ENCODE measurements at places on chromosomes 6 and 20.

- no peak for DNase-seq
These were observed 51.5 kb downstream of the AIG1 start for GRCh38 chr6:143112084-143112768.

- DNase-seq, result no peak
These were observed 32.0 kb upstream of the CD93 start for GRCh38 chr20:23118144-23118543.

GRCh38 chr20:44780226-44780625 is 30.1 kb downstream of the RIMS4 start:
- peak; percentile 67 for DNase-seq

GRCh38 chr6:131631625-131632289 is 3.7 kb upstream of the MED23 start:
- no peak for DNase-seq

DNA sequence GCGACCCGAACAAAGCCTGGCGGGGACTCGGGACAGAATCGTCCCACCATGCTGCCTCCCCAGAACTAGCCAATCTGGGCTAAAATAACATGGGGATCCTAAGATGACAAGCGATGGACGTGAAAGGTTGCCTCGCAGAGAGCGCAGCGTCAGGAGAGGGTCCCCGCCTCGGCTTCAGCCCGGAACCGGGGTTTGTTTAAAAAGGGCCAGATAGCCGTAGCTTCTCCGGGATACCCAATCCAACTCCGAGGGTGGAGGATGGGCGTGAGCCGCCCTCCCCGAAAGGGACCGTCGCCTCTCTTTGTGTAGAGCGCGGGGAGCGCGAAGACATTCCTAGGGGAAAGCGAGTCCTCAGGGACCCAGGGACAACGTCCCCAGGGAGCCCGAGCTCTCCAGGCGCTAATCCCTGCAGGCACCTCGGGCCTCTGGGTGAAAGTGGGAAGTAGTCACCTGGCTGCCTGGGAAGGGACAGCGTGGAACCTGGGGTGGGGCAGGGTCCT is 643 bp downstream of the CD24 start:
- no peak for DNase-seq

DNA sequence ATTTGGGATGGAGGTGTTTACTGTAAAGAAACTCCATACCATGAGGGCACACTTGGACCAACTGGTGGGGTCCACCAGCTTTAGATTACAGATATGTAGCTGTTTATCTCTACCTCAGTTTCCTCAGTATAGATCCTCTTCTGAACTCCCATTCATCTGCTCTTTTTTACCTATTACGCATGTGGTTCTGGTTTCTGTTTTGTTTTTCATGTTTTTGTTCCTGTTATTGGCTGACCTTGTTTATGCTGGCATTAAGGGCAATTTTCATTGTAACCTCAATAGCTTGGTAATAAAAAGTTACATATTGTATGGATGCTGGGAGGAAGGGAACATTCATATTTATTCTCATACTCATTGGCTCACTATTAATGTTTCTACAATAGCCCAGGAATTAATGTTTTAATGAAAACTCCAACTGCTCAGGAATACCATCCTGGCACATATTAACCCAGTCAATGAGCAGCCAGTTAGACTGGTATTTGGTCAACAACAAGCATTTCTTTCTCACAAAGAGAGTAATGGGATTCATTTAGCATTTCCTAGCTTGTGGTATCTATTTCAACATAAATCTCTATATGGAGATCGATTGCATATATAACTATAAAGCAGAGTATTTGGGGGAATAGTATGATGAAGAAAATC is 83.8 kb upstream of the FAM184A start:
- DNase-seq, result no peak

GRCh38 chr6:90714319-90714718 is 127.4 kb upstream of the MAP3K7 start:
- DNase-seq, result no peak

- peak; percentile 91 for DNase-seq
These were observed 406.7 kb downstream of the CD83 start for GRCh38 chr6:14524319-14524718.

DNA sequence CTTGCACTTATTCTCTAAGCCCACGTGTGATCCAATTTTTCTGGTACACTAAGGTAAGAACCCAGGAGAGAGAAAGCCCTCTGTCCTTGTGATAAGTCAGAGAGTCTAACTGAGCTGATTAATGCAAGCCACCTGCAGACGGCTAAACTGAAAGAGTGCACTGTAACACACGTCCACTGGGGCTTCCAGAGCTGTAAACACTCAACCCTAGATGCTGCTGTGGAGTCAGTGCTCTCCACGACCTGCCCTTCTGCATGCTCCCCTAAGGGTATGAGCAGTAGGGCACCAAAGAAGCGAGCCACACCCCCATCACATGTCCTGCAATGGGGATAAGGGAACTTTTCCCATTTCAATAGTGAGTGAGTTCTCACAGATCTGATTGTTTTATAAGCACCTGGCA is 55.7 kb downstream of the TXLNB start:
- no peak for DNase-seq

DNA sequence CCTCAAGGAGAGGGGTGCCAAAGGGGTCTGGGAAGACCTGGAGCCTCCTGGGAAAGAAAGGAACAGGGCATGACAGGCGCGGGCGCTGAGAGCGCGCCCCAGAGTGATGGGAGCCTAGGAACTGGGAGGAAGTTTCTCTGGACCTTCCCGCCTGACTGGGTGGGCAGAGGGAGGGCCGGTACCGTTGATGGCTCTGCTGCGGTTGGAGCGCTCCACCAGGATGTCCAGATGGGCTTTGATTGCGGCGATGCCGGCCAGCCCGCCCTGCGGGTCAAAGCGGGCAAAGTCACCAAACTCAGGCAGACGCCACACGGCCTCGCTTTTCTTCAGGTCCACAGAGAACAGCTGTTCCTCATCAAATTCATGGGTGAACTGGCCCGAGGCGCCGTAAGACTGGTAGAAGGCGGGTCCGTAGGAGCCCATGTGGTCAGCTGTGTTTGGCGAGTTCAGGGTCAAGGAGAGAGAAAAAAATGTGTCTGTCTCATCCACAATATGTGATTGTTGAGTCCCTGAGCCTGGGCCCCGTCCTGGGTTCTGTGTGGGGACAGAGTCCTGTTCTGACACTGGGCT is 1.5 kb downstream of the HLA-DOA start:
- DNase-seq, result no peak

DNA sequence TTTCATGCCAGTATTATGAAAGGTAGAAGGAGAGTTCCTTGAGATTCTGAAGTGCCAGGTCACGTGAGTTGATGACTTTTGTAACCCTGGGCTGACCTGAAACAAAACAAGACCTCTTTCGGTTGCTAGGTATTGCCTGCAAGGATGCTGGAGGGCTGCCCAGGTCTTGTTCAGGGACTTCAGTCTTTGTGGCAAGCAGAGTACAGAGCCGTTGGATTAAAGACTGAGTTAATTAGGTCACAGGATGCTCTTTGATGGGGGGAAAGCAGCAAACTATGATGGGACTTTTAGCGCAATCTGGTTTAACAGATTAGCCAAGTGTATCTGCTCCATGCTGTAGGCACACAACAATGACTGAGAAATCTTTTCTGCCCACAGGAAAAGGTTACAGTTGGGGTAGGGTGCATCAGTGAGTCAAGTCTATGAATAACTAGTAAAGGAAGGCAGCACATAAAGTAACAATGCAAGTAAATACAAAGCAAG is 12.8 kb upstream of the ELOVL5 start:
- DNase-seq, result peak; percentile 22

DNA sequence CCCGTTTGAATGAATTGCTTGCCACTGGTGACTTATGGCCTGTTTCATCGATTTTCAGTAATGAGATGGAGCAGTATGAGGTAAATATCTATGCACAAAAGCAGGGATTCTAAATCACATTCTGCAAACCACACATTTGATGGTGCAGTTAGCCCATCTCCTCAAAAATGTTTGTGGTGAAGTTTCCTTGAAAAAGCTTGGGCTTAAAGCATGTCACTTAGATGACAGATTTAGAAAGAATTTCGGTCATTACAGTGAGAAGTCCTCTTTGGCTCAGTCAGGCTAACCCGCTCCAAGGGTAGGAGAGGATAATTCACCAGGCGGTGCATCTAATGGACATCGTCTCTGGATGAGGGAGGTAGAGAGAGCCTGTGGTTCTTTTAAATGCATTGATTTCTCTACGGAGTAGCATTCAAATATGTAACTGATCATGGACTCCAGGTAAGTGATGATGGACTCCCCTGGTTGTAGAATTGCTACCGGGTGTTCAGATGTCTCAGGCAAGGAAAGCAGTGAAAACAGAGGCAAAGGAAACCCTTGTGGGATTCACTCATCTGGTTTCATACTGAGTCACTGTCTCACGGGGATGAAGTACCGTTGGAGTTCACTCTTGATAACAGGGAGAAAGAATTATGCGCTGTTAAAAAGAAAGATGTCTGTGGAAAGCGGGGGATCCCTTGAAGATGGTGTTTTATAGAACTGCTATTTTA is 65.3 kb downstream of the AIG1 start:
- DNase-seq, result peak; percentile 60

- no peak for DNase-seq
These were observed 246.8 kb downstream of the QKI start for GRCh38 chr6:163661272-163661671.

DNA sequence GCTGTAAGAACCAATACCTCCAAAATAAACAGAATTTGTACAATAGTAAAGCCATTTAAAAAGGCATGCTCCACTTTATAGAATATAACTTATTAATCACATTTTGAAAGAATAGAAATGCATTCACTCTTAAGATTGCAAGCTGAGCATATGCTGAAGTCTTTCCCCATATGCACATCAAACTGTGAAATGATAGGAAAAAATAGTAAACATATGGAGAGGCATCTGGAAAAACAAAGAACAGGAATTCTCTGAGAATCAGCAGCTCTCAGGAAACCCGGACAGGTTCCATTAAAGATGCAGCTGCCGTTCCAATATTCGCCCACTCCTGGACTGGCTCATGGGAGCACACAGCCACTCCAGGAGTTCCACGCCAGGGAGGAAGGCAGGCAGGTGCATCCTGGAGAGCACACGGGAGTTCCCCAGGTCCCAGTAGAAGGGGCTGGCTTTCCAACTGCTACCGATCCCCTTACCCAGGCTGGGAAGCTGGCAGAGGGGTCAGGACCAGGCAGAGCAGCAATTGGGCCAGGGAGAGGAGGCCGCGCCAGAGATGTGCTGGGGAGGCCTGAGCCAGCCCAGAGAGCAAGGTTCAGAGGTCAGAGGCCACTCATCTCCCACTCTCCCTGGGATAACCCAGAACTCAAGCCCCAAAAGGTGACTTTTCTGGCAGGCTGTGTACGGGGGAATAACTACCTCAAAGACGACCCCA is 111.1 kb downstream of the DLL1 start:
- no peak for DNase-seq

DNA sequence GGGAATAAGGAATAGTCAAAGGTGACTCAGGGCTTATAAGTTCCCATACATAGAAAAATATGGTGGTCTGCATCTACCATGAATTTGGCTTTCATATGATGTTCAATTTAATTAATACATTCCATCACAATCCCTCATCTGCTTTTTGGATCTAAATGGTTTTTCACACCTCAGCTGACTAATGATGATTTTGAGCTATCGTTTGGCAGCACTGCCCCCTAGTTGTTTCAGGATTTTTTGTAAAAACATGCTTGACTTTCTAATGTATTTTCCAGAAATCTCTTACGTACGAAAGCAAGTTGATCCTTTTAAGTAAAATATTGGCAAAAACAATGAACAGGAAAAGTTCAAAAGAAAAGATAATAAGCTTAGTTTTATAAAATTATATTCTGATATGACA is 408.6 kb upstream of the ADGRB3 start:
- no peak for DNase-seq

GRCh38 chr6:112362027-112362795 is 15.1 kb downstream of the RFPL4B start:
- no peak for DNase-seq

DNA sequence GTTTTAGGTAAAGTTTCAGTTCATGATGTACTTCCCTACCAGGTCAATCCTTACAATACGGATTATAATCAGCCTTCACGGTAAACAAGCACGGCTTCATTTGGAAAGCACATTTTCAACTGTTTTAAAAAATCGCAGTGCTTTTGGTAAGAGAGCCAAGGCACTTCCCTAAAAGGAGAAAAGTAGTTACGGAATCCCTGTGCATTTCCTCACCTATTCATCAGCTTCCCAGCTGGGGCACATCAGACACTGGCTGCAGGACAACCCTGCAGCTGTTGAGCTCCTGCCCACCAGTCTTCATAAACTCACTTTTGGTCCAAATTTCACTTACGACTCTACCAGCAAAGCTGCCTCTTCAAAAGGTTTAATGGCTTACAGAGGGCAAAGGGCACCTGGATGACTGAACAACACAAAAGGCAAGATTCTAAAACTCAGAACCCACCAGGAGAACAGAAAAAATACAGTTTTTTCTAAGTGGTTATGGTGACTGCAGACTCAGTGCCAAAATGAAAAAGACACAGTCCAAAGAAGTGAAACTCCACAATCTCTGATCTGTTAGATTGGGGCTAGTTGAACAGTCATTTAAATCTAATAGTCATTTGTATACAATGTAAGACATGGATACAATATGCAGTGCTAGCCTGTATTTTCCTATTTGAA is 7.5 kb downstream of the SNX5 start:
- no peak for DNase-seq

DNA sequence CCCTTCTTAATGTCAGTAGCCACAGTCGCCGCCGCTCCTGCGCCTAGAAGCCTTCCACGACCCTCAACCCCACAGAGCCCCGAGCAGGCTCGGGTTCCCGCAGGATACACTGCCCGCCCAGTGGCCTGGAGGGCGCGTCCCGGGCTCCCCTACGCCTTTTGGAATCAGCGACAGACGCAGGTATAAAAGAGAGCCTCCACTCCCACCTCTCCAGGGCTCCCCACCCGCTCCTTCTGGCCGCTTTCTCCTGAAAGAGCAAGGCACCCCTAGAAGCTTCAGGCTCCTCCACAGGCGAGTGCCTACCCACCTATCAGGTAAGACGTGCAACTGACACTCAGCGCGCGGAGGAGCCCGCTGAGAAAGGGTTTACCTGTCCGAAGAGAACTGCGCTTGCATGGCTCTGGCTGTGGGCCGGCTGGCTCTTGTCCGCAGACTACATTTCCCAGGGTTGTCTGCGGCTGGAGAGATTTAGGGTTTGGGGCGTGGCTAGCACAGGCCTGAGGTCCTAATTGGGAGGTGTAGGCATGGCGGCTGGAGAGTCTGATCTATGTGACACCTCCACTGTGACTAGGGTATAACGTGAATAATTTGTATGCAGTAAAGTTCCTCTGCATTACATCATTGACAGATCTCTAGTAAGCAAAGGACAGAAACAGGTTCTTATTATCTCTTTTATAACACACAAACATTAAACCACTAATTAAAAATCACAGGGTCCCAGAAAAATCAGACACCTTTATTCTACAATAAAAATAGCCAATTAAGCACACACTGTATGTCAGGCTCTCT is 13.5 kb upstream of the ZNF391 start:
- DNase-seq, result peak; percentile 50

Measured in AG08395 (cell line).